ENCODE measurements at places on chromosomes 11 and 22.

- no peak for DNase-seq
Measured at GRCh38 chr11:134361661-134362060, 29.9 kb downstream of the GLB1L2 start.

DNA sequence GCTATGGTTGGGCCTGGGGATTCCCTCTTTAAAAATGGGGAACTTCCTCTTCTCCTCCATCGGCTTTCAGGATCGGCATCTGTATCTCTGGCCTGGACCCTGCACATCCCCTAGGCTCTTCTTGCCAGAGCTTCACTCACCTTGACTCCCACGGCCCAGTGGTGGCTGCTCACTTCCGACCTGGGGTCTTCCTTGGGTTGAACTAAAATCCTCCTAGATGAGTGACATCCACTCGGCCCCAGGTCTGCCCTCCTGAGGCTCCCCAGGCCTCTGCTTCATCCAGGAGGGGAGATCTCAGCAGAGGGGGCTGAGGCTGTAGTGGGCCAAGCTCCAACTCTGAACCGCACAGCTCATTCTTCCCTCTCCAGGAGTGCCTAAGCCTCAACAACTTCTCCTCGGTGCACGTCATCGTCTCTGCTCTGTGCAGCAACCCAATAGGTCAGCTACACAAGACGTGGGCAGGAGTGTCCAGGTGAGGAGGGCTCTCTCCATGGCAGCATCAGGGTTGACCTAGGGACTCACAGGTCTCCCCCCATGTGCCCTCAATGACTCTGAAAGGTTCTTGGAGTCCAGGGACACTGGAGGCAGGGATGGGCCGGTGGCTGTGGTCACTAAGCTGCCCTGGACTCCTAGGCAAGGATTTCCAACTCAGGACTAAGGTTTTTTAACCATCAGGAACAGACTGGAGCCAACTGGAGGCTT lies 3.3 kb downstream of the RGL4 start:
- no peak for DNase-seq

- no peak for DNase-seq
Measured at GRCh38 chr11:65357856-65358356, 3.4 kb downstream of the TIGD3 start.

DNA sequence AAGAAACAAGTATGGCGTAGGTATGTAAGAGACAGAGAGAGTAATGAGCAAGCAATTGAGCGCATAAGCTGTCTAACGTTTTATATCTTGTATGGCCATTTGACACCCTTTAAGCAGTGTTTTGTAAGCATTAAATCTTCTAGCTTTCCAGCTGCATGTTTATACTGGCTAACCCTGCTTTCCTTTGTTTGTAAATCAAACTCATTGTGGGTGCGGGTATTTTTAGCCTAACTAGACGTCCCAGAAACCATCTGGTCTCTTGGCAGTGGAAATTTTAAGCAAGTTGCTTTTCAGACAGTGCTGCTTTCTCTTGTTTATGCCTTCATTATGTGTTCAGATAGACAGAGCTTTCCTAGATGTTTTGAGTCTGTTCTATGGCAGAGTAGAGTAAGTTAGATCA lies 73.5 kb downstream of the RNF169 start:
- DNase-seq, result no peak

- no peak for DNase-seq
Measured at GRCh38 chr22:20625270-20625669, 117.9 kb downstream of the MED15 start.

GRCh38 chr22:40218723-40219294 lies 41.1 kb downstream of the TNRC6B start:
- no peak for DNase-seq

- DNase-seq, result no peak
Measured at GRCh38 chr11:80596291-80596810, 1155.5 kb upstream of the TENM4 start.

- no peak for DNase-seq
Measured at GRCh38 chr11:47189100-47189834, 3.0 kb upstream of the PACSIN3 start.

DNA sequence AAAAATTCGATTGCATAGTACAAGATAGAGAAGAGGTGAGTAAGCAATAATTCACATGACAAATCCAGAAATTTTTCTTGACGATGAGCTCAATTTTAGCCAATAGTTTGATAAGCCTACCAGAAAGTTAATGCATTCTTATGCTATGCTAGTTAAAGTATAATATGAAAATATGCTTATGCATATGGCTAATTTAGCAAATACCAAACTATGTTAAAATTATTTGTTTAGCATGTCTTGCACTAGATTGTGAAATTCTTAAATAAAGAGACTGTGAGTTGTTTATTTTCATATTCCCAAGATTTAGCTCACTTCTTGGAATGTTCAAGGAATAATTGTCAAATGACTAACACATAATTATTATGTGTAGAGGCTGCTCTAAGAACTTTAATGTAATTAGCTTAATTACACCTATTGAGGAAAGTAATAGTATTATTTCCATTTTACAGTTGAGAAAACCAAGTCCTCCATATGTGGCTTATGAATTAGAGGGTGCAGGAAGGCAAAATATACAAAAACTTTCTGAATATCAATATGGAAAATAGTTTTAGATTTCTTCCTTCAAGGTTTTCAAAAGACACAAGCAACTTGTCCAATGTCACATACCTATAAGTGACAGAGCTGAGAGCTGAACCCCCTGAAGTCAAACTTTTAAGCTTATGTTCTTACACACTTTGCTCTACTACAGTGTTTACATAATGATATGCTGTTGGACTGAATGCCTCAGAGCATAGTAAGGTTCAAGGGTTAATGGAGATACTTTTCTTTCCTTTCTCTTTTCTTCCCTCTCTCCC lies 45.9 kb upstream of the ARHGAP20 start:
- DNase-seq, result no peak

GRCh38 chr11:78935398-78936068 lies 360.9 kb upstream of the NARS2 start:
- no peak for DNase-seq

DNA sequence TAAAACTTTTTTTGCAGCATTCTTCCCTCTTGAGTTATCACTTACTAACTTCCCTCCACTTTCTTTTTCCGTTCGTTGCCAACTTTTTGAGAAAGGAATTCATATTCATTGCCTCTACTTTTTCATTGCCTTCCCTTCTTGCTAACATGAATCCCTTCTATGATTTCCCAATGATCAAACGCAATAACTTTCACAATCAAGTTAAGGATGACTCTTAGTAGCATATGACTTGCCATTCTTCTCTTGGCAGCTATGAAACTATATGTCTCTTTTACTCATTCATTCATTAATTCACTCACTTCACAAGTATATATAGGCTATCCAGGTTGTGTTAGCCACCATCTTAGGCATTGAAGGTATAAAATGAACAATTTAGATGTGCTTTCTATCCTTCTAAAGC lies 16.6 kb upstream of the ARHGAP20 start:
- DNase-seq, result no peak

DNA sequence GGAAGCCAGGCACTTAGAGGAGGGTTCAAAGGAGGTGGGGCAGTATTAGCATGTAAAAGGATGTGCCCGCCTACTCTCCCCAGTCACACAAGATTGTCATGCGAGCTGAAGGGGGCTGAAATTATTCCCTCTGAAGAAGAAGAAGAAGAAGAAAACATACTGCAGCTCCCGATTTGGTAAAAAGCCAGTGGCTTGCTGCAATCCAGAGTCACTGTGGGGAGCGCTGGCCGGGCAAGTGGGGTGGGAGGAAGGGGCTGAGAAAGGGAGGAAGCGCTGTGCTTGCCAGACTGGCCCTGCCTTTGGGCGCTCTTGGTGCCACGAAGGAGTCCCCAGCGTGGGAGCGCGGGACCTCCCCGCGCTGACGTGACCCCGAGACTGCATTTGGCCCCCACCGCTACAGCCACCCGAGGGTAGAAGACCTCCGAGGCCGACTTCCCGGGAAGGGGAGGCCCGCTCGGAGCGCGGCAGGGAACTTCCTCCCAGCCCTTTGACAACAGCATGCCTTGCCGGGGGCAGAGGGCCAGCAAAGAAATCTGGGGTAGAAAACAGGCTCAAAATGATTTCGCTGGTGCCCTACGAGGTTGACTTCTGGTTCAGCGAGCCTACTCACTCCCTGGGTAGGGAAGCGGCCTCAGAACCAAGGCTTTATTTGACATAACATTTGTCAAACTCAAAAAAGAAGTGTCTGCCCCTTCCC lies 906.3 kb downstream of the DLG2 start:
- no peak for DNase-seq

DNA sequence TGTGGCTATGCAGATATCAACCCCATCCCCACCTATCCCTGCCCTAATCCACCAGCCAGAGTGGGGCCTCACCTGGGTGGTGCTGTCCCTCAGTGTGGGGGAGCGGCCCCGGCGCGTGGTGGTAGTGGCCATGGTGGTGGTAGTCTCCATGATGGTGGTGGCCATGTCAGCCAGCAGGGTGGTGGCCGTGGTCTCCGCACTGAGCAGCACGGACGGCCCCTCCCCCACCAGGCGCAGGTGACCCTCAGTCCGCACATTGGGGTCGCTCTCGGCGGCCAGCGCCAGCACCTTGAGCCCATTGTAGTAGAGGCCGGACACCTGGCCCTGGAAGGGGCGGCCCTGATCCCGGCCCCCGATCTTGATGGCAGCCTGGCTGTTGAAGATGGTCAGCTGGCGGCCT lies 31.7 kb downstream of the SLC22A12 start:
- DNase-seq, result no peak

DNA sequence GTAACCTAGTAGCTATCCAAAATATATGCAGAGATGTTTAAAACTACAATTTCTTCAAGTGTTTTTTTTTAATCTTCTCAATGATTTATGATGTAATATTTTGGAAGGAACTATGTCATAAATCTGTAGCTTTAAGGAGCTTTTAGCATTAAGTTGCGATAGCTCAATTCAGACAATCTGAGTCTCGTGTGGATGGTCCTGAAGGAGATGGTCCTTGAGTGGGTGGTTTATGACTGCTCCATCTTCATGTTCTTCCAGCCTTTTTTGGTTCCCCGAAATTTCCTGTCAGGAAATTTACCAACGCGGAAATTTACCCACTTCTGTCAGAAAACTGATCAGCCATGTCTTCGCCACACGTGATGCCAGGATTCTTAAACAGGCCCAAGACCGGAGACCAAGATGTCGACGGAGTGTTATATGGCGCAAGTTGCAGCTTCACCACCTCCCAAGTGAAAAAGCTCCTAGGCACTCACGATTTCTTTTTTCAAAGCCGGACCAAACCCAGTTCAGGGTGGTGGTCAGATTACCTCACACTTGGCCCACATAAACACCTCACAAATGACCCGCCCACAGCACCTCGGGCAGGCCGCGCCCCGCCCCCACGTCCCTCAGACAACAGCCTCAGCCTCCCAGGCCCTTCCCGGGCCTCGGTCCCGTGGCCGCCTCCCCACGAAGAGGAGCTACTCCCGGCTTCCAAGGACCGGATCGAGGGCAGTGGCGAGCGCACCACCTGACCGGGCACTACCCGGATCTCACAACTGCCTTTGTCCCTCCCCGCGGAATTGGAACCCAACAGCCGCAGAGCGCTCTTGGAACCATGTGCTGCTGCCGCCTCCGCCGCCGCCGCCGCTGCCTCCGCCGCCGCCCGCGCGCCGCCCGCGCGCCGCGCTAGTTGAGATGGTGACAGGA lies at the start of gene MORC2:
Gene MORC2 (minus strand): TSS at position 760 of the 909 bp plus-strand sequence. CDS start 885 bp downstream, outside the sequence.
- peak; percentile 3 for DNase-seq

- no peak for DNase-seq
Measured at GRCh38 chr11:61266602-61267001, 25.6 kb downstream of the PGA5 start.

DNA sequence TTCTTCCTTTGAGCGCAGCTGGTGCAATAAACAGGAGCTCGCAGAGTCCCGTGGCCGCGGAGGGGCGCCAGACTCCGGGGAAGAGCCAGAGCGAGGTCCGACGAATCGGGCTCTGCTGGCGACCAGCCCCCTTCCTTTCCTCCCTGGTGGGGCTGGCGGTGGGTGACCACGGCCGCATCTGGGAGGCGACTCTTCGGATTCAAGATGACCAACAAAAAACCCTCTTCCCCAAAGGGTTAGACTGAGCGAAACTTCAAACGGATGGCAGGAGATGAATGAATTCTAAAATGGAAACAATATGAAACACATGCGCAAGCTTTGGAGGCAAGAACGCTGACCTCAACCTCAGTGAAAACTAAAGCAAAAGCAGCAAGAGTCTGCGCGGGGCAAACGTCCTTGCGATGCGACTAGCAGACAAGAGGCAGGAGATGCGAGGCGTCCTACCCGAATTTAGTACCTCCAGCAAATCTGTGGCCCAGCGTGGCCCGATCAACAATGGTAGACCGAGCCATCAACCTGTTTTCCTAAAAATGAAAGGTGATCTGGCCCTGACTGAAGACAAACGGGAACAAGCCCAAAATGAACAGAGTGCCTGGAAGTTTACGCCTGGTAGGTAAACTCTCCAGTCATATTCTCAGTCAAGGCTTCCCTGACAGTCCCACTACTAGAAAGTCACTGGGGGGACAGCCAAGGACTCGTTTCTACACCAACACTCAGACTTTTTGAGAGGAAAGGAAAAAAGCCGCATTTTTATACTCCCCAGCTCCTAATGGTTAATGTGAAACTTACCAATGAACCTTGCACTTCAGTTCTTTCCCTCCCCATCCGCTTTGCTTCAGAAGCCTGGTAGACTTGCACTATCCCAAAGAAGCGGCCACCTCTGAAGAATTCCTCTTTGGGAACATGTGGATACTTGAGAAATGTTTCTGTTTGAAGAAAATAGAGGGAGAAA lies 11.6 kb downstream of the MMP3 start:
- no peak for DNase-seq

GRCh38 chr11:94379613-94380012 lies 21.6 kb downstream of the GPR83 start:
- DNase-seq, result no peak

DNA sequence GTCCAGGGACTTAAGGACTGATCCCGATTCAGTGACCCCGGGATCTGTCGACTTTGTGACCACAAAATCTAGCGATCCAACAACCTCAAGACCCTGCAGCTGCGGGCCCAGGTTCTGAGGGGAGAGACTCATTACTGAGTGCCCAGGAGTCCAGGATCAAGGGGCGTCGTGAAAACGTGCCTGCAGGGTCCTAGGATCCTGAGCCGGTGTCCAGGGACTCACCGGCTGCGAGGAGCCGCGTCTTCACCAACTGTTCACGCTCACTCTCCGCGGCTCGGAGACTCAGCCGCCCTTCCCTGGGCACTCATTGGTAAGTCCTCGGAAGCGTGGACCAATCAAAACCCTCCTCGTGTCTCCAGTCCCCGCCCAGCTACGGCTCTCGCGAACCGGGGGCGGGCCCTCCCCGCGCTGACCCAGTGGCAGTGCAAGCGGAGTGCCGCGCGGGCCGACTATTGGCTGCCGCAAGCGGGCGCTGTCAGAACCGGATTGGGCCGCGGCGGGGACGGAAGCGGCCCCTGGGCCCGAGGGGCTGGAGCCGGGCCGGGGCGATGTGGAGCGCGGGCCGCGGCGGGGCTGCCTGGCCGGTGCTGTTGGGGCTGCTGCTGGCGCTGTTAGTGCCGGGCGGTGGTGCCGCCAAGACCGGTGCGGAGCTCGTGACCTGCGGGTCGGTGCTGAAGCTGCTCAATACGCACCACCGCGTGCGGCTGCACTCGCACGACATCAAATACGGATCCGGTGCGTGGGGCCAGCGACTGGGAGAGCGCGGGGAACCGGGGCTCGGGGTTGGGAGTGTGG lies at the start of gene SDF2L1:
Gene SDF2L1 (plus strand): TSS at position 514 of the 795 bp plus-strand sequence. CDS start 35 bp downstream, at position 549.
- DNase-seq, result peak; percentile 98

GRCh38 chr22:27986937-27987336 lies 67.9 kb upstream of the PITPNB start:
- DNase-seq, result no peak

- no peak for DNase-seq
Measured at GRCh38 chr11:57798905-57799559, 37.4 kb downstream of the CTNND1 start.

GRCh38 chr22:41216984-41217383 lies 11.9 kb downstream of the L3MBTL2 start:
- no peak for DNase-seq

GRCh38 chr11:109147726-109148125 lies 274.3 kb upstream of the C11orf87 start:
- no peak for DNase-seq
